SJSA1 (cell line): ENCODE measurements at places on chromosomes 6 and 20. TPM values are rescaled to one million over a fixed set of nuclear protein-coding genes. Genes with fewer than 3 reads are reported as not detected.

Gene CST7
- total RNA-seq, result not detected in 2 replicates

Gene SAMD3
- total RNA-seq, result 0.29 TPM in 1 of 2 replicates, not detected in the other

Gene SIGLEC1
- total RNA-seq, result not detected in 2 replicates

Gene PTCRA
- total RNA-seq, result not detected in 2 replicates

Gene SHLD1
- total RNA-seq, result 1.6 and 2.6 TPM in 2 replicates

Gene NPEPL1
- 6.8 and 7.7 TPM in 2 replicates for total RNA-seq

Gene TRIM10
- total RNA-seq, result not detected in 2 replicates

Gene BHLHE23
- total RNA-seq, result not detected in 2 replicates

Gene SAMD5
- 16.2 and 21.5 TPM in 2 replicates for total RNA-seq

Gene COL20A1
- not detected in 2 replicates for total RNA-seq

Gene RIPPLY2
- not detected in 2 replicates for total RNA-seq

Gene OPRM1
- not detected in 2 replicates for total RNA-seq

Gene DEFB115
- not detected in 2 replicates for total RNA-seq

Gene PEX7
- total RNA-seq, result 4.6 and 11.4 TPM in 2 replicates

Gene CCM2L
- total RNA-seq, result not detected in 2 replicates

Gene MOG
- not detected in 2 replicates for total RNA-seq

Gene ISM1
- total RNA-seq, result not detected in 2 replicates

Gene MACROD2
- not detected in 2 replicates for total RNA-seq

Gene TXLNB
- total RNA-seq, result not detected in 2 replicates

Gene DYNLT2
- 0.68 and 1.1 TPM in 2 replicates for total RNA-seq

Gene BPIFB1
- total RNA-seq, result not detected in 2 replicates

Gene C4B
- 0.28 and 1.5 TPM in 2 replicates for total RNA-seq

Gene CHRNA4
- not detected in 2 replicates for total RNA-seq

Gene GLP1R
- total RNA-seq, result not detected in 2 replicates

Gene NR2E1
- 0.03 and 0.81 TPM in 2 replicates for total RNA-seq

Gene RNF217
- 14.8 and 16.8 TPM in 2 replicates for total RNA-seq

Gene PPP1R18
- total RNA-seq, result 53.2 and 76.8 TPM in 2 replicates

Gene KCNK5
- total RNA-seq, result not detected in 2 replicates
